ENCODE measurements at places on chromosomes 11 and 22.
A peak's percentile ranks its signal among the peaks of the same experiment; 100 is the strongest.

- DNase-seq = no peak
Measured at GRCh38 chr22:28989035-28989464, 72.6 kb downstream of the C22orf31 start.

- peak; percentile 20 for DNase-seq
Measured at GRCh38 chr11:83827940-83828554, 541.9 kb upstream of the CCDC90B start.

DNA sequence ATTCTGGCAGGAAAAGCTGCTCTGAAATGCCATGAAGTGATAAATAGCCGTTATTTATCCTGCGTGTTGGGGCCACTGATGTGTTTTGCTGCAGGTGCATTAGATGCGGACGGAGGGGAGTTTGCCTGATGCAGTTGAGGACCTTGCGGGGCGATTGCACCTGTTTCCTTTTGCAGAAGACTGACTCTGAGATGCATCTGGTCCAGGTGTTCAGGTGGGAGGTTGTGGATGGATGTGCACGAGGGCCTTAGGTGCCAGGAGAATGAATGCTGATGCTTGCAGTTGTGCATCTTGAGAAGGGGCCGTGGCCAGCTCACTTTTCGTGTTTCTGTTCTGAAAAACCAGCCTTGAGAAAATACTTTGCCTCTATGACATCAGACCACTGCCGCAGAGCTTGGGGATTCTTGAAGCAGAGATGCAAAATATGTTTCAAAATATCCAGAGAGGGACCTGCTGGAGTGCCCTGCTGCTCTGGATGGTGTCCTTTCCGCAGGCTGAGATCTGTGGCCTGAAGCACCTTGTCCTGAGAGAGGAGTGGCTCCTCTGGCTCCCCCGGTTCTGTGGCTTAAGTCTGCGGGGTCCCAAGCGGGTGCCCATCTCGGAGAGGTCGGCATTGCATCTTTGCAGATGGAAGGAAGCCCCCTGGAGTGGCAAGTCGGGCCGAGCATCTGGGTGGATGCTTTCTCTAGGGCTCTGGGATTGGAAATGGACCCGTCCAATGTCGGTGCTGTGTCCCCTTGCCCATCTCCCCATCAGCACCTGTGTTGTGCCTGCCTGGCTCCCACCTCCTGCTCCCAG is 1031.1 kb downstream of the TBC1D22A start:
- no peak for DNase-seq

DNA sequence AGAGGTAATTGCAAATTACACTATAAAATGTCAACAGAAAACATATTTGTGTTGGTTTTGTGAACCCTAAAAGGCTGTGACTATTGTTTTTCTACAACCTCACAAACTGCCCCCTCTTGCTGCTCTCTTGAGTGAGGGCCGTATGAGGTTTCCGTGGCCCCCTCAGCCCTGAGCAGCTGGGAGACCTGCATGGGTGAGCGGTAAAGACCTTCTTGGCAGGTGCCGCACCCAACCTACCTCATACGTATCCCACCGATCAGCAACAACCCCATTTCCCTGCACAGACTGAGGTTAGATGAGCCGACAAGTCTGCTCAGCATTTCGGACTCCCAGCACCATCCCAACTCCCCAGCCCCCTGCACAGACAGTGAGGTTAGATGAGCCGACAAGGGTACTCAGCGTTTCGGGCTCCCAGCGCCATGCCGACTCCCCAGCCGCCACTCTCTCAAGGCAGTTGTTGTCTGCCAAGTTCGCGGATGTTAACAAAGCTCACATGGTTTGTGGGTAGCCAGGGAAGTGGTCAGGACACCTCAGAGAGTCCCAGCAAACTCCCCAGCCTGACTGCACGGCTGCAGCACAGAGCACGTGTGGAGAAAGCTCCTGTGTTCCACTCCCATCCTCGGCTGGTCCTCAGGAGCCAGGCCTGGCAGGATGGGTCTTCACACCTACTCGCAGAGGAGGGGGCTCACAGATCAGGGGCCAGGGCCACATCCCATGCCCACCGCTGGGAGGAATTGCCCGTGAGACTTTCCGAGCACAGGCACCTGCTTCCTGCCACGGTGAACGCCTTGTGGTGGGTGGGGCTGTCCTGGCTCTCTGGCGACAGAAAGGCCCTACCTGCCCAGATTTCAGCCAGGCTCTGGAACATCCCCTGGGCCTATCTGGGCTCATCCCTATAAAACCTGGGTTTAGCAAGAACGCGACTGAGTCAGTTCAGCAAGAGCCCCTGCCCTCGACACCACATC is 502.9 kb downstream of the BRD1 start:
- DNase-seq = no peak

GRCh38 chr11:113103932-113104690 is 142.9 kb downstream of the NCAM1 start:
- DNase-seq = no peak

GRCh38 chr22:37430941-37431340 is 3.7 kb upstream of the ELFN2 start:
- no peak for DNase-seq

DNA sequence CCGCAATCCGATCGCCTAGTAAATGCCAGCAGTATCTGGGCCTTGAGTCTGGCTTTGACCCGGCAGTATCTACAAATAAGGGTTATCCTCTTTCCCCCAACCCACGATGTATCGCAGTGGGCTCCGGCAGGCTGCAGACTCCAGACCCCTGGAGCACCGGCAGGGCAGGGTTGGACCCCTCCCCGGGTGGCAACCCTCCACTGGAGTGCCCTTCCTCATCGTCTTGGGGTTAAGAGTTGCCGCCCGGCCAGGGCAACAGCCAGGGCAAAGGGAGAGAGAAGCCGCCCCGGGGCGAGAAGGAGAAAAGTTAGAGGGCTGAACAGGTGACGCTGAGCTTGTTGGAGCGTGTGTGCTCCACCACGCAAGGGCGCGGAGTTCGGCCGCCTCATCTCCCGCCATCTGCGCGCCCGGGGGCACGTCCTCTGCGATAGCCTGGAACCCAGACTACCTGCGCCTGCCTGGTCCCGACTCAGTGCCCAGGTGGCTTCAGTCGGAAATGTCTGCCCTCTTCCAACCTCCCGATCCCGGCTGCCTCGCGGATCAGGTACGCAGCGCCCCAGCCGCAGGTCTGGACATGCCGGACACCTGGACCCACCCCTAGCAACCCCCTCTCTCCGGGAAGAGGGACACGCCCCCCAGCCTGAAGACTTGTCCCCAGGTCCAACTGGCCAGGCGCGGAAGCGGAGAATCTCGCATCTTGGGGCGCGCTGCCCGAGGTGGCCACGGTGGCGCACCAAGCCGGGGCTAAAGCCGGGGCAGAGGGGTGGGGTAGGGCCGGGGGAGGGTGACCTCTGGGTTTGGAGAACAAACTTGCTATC is 1.2 kb downstream of the DSCAML1 start:
- DNase-seq = no peak

GRCh38 chr22:26393929-26394328 is 35.1 kb upstream of the ASPHD2 start:
- DNase-seq = no peak

DNA sequence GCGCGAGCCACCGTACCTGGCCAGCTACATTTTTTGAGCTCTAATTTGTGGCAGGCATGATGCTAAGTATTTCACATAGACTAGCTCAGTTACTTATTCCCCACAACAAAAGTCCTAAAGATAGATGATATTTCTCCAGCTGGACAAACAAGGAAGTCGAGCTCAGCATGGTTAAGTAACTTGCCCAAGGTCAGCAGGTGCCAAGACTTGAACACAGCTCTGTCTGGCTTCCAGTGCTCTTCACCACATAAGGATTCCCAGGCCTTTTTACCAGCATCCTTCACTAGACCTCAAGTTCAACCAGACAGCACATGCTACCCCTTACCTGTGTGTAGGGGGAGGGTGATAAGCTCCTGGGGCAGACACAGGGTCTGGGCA is 177.3 kb upstream of the NCAM1 start:
- no peak for DNase-seq

DNA sequence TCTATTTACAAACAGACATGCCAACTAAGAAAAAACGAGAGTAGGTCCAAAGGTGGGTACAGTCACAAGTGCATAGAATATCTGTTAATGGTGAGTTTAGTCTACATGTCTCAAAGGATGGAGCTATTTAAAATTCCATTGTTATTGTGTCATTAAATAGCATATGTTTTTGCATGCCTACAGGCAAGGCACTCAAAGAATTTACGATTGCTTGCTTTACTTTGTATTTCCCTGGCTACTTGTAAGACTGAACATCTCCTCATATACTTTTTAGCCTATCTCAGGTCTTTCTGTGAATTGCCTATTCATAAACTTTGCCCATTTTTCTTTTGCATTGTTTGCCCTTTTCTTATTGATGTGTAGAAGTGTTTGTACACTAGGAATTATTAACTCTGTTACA is 39.7 kb downstream of the DEUP1 start:
- no peak for DNase-seq

GRCh38 chr11:227824-228379 is 8.2 kb downstream of the SIRT3 start:
- no peak for DNase-seq

- DNase-seq = no peak
Measured at GRCh38 chr22:46875089-46875488, 112.6 kb downstream of the TBC1D22A start.

DNA sequence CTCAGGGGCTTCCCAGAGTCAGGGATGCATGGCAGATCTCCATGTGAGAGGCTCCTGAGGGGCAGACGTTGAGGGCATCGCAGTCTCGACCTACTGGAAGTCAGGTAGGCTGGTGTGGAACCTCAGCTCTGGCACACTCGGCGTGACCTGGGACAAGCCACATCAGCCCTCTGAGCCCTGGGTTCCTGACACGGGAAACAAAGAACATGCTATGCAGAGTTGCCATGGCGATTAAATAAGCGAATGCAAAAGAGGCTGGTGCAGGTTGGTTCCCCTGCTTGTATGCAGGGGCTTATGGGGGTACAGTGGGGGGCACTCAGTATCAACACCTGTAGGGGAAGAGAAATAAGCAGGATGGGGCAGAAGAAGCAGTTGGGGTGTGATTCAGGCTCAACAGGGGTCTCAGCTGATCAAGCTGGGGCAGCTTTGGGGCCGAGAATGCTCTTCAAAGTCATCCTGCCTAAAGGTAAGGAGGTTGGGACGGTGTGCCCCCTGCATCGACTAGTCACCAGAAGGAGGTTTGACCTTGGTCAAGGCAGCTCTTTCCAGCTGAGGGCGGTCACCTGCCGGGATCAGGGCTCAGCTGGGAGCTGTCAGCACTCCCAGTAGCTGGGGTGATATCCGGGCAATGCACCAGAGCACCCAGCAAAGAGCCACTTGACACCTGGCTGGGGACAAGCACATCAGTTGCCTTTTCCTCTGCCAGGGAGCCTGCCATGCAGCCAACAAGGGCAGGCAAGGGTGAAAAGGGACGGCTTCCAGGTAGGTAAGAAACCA is 442.7 kb downstream of the MIAT start:
- DNase-seq = no peak

DNA sequence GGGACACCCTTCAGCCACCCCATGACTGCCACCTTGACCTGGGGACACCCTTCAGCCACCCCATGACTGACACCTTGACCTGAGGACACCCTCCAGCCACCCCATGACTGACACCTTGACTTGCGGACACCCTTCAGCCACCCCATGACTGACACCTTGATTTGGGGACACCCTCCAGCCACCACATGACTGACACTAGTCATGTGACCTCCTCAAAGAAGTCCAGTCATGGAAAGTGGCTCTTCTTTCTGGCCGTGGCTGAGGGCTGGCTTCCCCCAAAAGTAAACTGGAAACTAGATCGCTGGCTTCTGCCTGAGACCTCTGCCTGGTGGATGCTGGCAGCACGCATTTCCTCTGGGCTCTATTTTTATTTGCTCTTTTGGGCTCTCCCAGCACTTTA is 28.4 kb downstream of the ARFGAP2 start:
- DNase-seq = no peak

DNA sequence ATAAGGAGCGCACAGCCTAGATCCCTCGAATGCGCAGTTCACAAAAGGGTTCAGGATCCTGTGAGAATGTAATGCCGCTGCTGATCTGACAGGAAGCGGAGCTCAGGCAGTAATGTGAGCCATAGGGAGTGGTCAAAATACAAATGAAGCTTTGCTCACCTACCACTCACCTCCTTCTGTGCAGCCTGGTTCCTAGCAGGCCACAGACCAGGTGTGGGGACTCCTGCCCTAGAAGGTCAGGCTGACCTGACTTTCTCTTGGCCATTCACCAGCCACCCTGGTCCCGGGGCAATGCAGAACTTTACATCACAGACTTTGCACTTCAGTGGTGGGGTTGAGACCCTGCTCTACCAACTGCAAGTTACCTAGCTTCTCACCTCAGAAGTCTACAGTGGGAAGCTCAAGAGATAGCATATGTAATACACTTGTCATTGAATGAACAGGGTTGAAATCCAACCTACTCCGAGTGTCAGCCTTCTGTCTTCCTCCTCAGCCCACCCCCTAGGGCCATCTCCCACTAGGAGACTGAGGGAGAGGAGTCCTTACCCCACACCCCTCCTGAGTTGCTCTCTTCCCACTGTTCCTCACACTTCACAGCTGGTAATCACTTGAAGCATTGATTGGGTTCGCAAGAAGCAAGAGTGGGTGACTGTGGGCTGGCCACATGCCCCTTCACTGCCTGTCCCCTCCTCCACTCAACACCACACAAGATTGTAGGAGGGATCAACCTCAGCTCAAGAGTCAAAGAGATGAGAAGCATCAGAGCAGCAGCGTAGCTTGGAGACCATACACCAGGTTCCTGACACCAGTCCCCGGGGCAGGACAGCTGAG is 2.0 kb upstream of the KCNJ1 start:
- DNase-seq = no peak

DNA sequence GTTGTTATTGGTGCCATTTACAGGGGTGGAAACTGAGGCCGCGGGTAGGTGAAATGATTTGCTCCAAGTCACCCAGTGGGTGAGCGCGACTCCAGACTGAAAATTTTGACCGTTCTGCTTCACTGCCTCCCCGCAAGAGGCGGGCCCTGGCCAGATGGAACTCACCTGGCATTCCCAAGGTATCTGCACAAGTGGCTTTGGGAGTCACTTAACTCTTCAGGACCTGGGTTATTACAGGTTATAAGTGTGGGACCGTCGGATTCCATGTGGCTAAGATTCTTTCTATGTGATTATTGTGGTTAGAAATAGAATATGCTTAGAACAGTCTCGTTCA is 598 bp downstream of the CABIN1 start:
- DNase-seq = no peak

DNA sequence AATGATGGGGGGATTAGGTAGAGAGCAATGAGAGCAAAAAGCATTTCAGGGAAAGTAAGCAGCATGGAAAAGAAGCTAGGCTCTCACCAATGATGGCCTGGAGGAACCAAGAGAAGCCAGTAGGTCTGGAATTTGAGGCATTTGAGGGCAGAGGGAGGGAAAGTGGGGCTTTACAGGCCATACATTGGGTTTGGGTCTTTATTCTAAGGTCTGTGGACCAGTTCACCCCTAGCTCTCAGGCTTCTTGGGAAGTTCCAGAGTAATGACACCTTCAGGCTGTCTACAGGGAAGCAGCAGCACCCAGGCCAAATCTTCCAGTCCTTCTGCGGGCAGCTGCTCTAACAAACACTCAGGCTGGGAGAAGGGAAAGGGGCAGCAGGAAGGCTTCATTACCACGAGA is 29.4 kb downstream of the ARFGAP2 start:
- DNase-seq = no peak

All from NCI-H2081 treated with DMSO at 0.1 percent for 48 hours (cell line).